ENCODE measurements at places on chromosomes 12 and 14.

- no peak for DNase-seq
These were observed 57.7 kb downstream of the RPAP3 start for GRCh38 chr12:47648056-47648579.

DNA sequence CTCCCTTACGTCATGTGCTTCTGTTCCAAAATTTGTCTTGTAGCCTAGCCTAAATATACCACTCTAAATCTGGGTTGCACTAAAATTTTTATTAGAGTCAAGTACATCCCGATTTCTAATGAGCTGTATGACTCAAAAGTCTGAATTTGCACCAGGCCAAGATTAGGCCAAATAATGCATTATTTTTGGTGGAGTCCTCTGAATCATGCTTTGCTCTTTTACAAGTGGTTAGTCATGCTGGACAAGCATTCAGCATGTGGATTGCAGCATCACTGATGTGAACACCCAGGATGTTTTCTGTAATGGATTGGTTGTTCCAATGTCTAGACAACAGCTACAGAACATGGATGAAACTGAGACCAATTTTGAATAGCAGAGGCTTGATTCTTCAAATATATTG, 23.7 kb downstream of the HEBP1 start:
- peak; percentile 81 for DNase-seq

DNA sequence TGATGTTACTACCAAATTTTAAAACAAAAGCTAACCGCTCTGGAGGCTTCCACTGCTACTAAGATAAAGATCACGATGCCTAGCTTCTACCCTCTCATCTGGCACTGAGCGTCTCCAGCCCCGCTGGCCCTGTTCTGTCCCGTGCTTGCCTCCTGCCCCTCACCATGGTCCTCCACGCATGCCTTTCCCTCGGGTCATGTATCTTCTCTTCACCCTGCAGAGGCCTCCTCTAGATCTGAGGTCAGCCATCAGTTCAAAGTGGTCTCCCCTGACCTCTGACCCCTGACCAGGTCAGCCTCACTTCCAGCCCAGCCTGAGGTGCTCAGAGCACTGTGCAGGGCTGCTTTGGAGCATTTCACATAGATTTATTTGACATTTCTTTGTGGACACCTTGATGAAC, 28.3 kb downstream of the ZNF664 start:
- DNase-seq, result no peak

DNA sequence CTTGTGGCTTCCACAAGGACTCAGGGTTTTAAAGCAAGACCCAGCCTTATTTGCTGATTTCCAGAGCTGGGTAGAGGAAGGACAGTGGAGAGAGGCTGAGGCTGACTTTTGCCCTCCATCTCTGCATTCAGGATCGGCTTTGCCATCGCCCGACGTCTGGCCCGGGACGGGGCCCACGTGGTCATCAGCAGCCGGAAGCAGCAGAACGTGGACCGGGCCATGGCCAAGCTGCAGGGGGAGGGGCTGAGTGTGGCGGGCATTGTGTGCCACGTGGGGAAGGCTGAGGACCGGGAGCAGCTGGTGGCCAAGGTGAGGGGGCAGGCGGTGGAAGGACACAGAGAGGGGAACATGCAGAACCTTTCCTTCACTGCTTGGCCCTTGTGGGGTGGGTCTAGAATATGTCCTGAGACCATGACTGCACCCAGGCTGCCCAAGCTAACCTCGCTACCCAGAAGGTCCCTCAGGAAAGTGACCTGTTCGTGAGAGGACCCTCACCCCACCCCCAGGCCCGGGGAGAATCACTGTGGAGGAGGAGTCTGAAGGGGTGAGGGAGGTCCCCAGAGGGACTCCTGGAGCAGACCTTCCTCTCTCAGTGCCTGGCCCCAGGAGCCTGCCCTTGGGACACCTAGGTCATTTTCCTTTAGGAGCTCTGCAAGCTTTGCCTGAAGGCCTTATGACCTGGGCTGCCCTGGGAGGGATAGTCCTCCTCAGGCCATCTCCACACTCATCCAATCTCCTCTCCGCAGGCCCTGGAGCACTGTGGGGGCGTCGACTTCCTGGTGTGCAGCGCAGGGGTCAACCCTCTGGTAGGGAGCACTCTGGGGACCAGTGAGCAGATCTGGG, 3.1 kb downstream of the DHRS2 start:
- DNase-seq, result no peak

DNA sequence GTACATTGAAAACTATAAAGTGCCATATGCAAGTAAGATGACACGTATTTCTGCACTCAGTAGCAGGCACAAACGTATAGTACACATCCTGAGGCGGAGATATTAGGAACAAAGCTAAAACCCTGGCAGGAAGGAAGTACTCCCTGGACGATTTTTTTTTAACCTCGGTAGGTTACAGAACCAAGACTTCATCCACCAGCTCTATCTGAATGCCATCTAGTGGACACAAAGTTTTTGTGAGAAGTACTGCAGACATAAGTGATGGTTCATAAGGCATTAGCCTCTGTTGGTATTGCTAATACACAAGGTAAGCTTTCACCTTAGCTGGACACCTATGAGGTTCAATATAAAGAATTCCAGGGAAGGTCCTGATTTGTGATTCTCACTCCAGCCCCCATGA, 83.0 kb upstream of the CCDC196 start:
- peak; percentile 40 for DNase-seq

DNA sequence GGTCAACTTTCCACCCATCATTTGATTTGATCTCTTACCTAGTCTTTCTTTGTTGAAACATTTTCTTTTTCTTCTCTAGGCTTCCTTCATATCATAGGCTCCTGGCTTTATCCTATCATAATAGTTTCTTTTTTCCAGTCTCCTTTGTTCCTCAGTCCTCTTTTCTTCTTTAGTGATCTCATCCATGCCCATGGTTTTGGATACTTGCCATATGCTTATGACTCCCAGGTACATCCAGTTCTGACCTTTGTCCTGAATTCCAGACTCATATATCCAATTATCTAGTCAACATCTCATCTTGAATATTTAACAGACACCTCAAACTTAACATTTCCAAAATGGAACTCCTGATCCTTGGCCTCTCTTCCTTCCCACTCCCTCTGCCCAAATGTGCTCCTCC, 36.1 kb upstream of the KRAS start:
- peak; percentile 15 for DNase-seq

DNA sequence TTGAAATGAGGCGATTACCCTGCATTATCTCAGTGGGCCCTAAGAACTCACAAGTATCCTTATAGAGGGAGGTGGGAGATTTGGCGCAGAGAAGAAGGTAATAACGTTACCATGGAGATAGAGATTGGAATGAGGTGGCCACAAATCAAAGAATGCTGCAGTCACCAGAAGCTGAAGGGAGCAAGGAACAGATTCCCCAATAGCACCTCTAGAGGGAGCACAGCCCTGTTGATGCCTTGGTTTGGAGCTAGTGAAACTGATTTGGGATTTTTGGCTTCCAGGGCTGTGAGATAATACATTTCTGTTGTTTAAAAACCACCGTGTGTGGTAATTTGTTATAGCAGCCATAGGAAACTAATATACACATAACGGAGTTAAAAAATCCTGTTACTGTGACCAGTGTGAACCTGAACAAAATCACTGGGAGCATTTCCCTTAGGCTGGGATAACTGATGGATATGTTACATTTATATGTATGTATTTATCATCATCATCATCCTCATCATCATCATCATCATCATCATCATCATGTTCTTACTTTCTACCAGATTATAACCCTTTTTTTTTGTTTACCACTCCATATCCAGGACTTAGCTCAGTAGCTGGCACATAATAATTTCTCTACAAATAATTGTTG, 100.3 kb downstream of the LIN7A start:
- DNase-seq, result peak; percentile 14

DNA sequence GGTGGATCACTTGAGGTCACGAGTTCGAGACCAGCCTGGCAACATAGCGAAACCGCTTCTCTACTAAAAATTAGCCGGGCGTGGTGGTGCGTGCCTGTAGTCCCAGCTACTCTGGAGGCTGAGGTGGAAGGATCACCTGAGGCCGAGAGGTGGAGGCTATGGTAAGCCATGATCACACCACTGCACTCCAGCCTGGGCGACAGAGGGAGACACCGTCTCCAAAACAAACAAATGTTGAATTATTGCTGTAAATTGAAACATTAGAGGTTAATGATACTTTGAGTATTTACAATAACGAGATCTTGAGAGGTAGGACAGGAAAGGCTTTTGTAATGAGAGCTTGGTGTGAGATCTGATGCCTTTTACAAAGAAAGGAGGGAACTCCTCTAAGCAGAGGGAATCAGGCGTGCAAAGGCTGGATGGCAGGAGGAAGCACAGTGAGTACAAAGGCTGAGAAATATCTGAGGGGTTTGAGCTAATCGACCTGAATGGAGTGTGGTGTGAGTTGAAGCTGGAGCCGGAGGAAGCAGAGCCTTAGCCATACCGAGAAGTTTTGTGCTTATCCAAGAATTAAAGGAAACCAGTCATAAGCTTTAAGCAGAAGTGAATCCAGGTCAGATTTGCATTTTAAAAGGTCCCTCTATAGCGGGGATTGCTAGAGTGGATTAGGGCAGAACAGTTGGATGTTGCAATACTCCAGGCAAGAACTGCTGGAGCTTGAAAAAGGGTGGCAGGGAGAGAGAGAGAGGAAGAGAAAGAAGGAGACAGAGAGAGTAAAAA, 1.1 kb downstream of the RHNO1 start:
- no peak for DNase-seq

- no peak for DNase-seq
These were observed 1.2 kb upstream of the C14orf180 start for GRCh38 chr14:104578321-104578720.

DNA sequence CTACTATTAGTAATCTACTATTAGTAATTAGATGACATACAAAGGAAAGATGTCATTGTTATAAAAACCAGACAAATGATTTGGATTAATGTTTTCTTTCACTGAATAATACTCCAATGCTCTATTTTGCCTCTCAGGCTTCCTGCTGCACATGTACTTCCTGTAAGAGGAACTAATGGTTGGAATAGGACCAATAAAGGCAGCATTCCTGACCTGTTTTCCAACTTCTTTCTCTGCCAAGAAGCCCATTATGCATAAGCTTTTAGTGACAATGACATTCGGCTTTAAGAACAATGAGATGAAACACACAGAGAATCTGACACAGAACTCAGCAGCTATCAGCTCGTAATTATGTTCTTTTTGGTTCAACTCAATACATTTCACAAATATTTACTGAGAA, 5.2 kb upstream of the C12orf56 start:
- no peak for DNase-seq

DNA sequence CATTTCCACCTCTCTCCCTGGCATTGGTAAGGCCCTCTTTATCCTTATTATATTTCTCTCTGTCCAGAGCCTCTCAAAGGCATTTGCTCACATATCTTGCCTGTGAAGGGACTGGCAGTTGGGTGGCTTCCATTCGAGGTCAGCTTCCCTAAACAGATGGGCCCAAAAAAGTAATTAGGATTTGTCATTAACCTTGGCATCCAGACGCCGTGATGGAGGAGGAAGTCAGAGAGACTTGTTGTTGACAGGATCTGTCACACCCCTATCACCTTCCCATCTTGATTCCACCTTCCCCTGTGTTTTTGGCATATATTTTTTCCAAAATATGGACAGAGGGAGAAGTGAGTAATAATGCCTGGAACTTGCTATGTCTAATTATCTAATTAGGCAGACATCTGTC, 54.0 kb upstream of the OAS1 start:
- DNase-seq, result no peak

DNA sequence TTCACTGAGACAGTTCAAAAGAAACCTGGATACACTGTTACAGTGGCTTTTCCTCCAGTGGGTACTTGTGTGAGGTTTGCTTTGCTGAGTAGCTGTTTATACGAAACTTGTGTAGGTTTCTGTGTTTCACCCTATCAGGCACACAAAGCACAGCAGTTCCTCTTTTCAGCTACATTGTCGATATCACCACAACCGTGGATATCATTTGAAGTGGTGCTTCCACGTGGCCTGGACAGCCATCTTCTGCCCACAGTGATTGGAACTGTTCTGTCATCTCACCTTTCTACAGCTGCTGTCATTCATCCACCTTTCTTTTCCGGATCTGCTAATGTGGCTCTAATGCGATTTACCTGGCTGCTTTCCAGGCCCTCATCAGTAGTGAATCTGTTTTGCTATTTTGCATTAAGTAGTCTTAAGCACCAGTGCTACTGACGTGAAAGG, 368.8 kb downstream of the SYT1 start:
- DNase-seq, result no peak

GRCh38 chr14:61409782-61410181, 88.4 kb downstream of the PRKCH start:
- no peak for DNase-seq

DNA sequence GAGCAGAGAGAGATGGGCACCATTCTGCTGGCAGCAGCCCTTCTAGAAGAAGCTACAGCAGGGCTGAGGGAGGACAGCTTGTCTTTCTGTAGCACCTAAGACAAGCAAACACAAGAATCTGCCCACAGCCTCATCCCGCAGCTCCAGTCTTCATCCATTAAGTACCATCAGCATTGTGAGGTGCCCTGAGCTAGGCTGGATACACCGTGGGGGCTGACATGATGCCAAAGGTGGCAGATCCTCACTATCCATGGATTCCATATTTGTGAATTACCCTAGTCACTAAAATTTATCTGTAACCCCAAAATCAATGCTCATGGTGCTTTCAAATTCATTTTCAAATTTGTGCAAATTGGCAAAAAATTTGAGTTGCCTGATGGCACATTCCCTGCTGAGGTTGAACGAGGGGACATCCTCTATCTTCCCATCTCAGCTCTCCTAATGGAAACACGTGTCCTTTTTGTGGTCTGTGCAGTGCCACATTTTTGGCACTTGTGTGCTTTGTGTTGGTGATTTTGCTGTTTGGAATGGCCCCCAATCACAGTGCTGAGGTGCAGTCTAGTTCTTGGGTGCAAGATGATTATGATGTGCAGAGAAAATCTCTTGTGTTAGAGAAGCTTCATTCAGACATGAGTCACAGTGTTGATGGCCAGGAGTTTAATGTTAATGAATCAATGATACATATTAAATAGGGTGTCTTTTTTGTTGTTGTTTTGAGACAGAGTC, 7.0 kb downstream of the PITPNM2 start:
- DNase-seq, result no peak

- no peak for DNase-seq
These were observed 182.9 kb downstream of the GLT1D1 start for GRCh38 chr12:129036135-129036534.

- DNase-seq, result no peak
These were observed 199.6 kb upstream of the OTX2 start for GRCh38 chr14:57009585-57010515.

- DNase-seq, result no peak
These were observed 22.8 kb upstream of the TSPAN9 start for GRCh38 chr12:3054374-3054773.

- DNase-seq, result no peak
These were observed 37.4 kb downstream of the FMNL3 start for GRCh38 chr12:49669796-49670195.

- DNase-seq, result no peak
These were observed 72.7 kb downstream of the RIN3 start for GRCh38 chr14:92585981-92586937.

DNA sequence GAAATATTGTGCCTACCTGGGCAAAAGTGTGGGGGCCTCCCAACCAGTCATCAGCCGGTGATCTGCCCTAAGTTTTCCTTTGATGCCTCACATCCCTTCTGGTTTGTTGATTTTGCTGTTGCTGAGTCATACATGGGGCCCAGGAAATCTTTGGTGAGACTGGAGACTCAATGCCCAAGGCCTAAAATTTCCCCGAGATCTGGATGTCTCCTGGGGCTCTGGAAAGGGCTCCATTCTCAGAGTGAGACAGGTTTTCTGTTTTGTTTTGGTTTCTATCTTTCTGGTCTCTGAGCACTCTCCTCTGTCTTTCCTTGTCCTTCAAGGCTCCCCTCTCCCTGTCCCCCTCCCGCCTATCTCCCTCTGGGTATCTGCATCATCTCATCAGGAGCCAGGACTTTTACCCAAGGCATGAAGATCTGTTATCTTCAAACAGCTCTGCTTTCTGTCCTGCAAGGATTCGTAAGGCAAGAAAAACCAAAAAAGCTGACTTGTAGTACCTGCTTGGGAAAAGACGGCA, 152.8 kb upstream of the MAX start:
- peak; percentile 72 for DNase-seq
